Spleen (tissue), 13 donors: ENCODE measurements at places on chromosomes 12 and 14.
A peak's percentile ranks its signal among the peaks of the same experiment; 100 is the strongest.

DNA sequence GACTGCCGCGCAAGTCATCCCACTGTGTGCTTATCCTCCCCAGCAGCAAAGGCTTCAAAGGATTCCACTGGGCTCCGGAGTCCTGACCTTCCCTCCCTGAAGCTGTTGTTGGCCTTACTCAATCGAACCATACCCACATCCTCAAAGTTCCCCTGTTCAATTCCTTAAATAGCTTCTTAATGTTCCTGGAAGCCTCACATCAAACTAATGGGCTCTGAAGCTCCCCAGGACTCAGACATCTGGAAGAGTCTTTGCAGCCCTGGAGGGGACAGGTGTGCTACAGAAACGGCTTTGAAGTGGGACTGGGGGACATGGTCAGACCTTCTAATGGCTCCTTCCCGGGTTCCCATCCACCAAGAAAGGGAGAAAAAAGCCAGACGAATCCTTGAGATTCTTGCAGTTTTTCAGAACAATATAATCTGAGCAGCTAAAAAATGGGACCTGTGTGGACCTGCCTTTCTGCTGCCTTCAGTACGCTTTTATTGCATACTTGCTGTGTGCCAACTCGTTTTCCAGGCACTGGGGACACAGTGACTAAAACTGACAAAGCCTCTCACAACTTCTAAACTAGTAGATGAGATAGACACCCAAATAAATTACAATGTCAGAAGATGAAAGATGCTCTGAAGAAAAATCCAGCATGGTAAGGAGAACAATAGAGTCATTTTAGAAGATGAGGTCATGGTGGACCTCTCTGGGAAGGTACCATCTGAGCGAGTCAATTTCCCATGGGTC lies 204.5 kb downstream of the MON2 start:
- no peak for DNase-seq

DNA sequence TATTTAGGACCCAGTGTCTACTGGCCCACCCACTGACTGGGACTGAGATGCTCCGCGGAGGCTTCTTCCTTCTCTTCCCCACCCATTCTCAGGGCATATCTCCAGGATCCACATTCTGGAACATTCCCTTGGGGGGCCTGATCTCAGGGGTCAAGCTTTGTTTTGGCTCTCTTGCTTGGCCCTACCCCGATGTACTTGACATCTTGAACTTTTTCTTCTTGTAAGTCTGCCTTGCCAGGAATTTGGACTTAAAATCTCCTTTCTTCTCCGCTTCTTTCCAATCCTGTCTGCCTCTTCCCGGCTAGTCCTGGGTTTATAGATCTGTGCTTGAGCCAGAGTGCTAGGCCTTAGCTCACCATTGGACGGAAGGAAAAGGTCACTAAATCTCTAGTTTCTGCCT lies 22.1 kb downstream of the DACT1 start:
- DNase-seq, result no peak

GRCh38 chr12:124160097-124160756 lies 134.7 kb upstream of the RFLNA start:
- no peak for DNase-seq

GRCh38 chr12:78490861-78491260 lies 373.7 kb upstream of the SYT1 start:
- no peak for DNase-seq

- DNase-seq, result no peak
Observed at GRCh38 chr12:64608901-64609535, 1.3 kb upstream of the RASSF3 start.

DNA sequence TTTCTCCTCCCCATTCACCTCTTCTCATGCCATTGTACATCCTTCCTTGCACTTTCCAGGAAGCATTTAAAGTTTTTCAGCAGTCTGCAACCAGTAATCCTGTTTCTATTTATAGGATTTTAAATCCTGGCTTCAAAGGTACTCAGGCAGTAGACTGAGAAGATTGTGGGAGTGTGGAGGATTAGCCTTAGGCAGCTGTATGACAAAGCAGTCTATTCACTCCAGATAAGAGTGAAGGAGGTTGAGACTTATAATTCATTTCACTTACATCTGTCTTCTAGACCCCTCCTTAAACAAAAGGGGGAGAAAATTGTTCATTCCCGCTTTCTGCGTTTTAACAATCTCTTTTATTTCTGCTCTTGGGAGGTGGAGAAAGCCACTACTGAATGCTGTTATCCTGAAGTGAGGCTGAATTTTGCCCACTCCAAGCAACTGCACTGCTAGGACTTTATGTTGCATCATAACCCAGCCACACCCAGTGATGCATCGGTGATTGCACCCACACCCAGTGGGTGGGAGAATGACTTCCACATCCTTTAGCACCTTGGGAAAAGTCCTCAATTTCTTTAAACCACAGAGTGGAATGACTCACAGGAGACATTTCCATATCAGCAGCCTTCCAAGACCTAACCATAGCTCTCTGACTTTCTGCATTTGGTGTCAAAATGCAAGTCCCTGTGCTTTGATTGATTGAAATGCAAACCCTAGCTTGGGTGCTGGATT lies 382.5 kb upstream of the ATP2B1 start:
- no peak for DNase-seq

- no peak for DNase-seq
Observed at GRCh38 chr14:93228550-93228949, 21.5 kb downstream of the UBR7 start.

DNA sequence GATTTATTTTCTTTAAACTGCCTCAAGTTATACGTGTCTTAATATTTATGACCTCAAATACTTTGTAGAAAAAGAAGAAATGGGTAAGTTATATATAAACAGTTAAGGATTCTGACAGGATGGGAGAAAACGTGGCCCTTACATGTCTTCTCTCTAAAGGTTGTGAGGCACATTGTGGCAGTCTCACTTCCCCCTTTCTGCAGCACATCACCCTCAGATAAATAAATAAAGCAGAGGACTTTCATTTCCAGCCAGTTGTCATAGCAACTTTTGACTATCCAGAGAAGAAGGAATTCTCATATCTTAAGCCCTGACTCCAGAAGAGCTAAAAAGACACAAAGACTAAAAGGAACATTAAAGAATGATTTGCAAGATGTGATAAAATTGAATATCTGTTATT lies 28.8 kb upstream of the CEP83 start:
- no peak for DNase-seq

DNA sequence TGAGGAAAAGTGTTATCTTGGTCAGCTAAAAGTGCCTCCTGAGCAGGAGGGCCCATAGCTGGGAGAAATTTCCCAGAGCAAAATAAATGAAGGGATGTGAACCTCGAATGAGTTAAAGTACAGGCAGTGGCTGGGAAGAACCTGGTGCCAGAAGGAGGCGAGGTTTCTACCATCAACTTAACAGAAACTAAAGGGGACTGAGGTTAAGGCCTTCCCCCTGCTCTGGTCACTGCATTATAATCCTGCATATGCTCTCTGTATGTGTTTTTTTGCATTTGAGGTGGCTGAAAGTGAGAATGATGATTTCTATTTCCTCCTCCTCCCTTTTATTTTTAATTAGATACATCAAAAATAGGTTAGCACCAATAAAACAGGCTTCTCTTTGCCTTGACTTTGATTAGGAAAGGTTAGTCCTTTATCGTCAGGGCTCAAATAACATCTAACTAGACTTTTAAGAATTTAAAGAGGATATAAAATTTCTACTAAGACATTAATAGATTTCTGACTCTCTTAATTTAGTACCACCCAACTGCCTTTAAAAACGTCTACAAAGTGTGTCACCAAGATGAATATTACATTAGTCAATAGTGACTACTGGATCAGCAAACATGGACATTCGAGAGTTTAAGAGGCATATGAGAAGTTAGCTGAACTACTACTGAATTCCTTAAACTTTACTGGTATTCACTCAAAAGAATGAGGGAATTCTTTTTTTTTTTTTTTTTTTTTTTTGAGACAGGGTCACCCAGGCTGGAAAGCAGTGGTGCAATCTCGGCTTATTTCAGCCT lies 49.2 kb downstream of the GALNT4 start:
- no peak for DNase-seq

DNA sequence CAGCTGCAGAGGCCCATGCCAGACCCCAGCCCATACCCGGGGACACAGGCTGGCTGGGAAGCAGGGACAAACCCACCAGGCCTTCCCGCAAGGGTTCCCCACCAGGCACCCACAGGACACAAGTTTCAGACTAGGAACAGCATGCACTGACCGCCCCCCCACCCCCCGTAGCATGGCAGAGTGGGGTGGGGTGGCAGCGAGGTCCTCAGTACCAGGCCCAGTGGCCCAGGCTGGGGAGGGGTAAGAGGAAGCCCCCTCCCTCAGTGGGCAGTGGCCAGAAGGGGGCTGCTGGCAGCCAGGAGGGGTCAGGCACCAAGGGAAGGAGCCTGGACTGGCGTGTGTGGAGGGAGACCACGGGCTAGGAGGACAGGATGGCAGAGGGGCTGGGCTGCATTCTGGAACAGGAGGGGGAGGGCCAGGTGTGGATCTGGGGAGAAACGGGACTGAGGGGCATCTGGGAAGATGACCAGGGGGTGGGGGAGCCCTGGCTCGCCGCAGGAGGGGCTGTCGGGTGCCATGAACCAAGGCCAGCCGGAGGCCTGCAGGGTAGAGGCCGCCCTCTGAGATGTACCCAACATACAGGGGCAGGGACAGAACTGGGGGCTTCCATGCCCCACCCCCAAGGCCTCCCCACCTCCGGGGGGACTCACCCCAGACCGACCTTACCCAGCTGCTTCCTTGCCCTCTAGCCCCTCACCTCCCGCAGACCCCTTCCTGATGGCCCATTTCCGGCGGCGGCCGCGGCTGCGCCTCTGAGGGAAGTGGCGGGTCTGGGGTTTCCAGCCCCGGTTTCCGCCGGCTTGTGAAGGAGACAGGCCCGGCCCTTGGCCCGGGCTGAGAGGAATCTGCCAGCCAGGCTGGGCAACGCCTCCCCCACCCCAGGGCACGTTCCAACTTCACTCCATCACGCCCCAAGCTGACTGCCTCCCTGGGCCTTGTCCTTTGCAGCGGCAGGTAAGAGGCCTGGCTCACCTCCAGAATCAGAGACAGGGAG lies 5.6 kb upstream of the JAG2 start:
- DNase-seq, result peak; percentile 89

- no peak for DNase-seq
Observed at GRCh38 chr14:61187196-61187905, 93.8 kb downstream of the TMEM30B start.
